ENCODE measurements at places on chromosomes 16 and 17.

- DNase-seq, result no peak
These were observed 53.2 kb downstream of the MYH11 start for GRCh38 chr16:15803618-15804017.

GRCh38 chr16:75477680-75478473 lies 13.4 kb upstream of the TMEM170A start:
- DNase-seq, result no peak

DNA sequence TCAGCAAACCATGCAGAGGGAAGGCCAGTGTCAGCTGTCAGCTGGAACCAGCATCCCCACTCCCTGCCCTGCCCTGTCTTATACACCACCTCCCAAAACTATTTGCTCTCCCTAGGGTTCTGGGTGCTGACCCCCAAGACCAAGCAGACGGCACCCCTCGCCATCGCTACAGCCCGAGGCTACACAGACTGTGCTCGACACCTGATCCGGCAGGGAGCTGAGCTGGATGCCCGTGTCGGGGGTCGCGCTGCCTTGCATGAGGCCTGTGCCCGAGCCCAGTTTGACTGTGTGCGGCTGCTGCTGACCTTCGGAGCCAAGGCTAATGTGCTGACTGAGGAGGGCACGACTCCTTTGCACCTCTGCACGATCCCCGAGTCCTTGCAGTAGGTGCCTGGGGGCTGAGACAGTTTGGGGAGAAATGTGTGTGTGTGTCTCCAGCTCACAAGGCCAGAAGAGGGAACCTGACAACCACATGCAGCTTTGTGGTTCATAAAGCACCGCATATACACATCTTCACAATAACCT lies 1.5 kb downstream of the ASB16 start:
- no peak for DNase-seq

GRCh38 chr16:56589141-56590039 lies at the start of gene MT3:
TSS of gene MT3 (plus strand) at chr16:56589528. CDS start at chr16:56589591, 63 bp downstream.
- DNase-seq, result no peak

DNA sequence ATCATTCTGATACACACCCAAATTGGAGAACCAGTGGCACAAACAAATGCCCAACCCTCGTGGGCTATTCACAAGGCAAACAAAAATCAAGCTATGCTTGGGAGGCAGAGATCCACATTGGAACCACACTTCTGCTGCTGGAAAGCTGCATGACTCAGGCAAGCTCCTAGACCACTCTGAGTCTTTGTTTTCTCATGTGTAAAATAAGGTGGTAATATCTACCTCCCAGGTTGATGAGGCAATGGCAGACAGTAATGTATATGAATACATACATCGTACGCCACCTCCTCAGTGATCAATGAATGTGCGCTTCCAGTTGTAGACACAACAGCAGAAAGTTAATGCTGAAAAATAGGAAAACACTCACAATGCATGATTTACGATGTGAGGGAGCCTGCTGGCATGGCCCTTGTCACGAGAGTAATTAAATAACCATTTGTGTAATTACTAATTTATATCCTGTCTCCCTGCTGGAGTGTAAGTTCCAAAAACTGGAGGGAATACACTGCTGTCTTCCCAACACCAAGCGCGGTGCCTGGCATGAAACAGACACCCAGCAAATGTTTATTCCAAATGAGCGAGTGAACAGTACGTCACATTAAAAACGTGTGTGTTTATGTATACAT lies 69.9 kb upstream of the HSBP1 start:
- no peak for DNase-seq

GRCh38 chr17:3812284-3812683 lies 11.3 kb upstream of the ITGAE start:
- DNase-seq, result no peak

DNA sequence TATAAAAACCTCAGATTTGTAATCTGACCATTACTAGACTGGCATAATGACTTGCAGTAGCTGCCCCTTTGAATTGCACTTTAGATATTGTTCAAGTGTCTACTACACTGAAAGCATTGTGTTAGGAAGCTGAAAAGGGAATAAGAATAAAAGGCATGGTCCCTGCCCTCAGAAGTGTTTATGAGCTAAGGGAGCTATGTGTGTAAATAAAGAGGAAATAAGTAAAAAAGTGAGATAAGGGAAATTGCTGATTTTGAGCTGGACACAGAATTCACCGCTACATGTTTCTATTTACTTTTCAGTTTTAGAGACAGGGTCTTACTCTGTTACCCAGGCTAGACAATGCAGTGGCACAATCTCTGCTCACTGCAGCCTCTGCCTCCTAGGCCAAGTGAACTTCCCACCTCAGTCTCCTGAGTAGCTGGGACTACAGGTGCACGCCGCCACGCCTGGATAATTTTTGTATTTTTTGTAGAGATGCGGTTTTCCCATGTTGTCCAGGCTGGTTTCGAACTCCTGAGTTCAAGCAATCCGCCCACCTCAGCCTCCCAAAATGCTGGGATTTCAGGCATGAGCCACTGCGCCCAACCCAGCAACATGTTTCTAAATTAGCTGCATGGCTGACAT lies 57.0 kb downstream of the GRB2 start:
- DNase-seq, result no peak

DNA sequence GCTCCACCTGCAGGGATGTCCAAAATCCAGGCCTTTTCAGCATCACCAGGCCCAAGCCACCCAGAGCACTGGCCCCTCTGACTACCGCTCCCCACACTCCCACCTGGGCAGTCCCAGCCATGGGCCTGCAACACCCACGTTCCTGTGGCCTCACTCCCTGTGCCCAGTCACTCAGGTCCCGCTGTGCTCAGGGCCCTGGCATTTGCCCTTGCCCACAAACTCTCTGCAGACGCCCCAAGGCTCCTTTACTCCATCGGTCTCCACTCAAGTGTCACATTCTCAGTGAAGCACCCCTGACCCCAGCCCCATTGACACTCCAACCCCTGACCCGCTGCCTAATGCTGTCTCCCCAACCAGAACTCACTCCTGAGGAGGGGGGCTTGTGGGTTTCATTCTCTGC lies 23.6 kb downstream of the MPG start:
- no peak for DNase-seq

GRCh38 chr16:87843678-87844105 lies 25.6 kb downstream of the SLC7A5 start:
- no peak for DNase-seq

DNA sequence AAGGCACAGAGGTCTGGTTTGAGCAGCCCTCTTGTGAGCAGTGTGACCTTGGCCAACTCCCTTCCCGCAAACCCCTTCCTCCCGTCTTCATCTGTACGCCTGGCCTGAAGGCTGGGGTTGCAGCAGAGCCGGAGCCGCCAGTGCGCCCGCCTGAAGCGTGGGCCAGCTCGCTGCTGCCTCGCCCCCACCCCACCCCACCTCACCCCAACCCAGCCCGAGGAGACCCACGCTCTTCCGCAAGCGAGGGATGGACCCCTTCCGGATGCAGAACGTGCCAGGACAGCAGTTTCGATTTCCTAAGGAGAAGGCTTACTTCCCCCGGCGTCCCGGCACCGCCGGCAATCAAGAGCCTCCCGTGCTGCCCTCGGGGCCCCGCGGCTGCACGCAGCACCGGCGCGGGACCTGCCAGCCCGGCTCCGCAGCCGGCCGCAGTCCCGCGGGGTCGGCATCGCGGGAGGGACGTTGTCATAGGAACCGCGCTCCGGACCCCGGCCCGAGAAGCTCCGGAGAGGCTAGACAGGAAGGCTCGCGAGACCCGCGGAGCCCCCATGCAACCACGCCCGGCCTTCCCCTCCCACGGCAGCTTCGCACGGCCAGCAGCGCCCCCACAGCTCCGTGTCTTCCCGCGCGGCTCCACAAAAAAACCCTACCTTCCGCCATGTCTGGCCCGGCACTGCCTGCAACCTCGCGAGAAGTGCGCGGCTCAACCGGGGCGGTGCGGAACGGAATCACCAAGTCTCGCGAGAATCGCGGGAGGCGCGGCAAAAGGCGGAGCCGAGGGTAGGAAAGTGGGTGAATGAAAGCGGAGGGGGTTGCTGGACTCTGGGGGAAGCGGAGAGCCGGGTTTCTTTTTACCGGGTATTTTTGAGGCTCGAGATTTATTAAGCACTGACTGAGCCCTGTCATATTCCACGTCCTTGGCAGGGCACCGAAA lies at the start of gene ANKFY1:
ANKFY1 (minus strand) TSS at position 698 of the 934 bp plus-strand sequence; CDS start at position 660, 38 bp downstream.
- peak; percentile 59 for DNase-seq

GRCh38 chr17:75246404-75246803 lies 15.0 kb downstream of the GGA3 start:
- DNase-seq, result no peak

DNA sequence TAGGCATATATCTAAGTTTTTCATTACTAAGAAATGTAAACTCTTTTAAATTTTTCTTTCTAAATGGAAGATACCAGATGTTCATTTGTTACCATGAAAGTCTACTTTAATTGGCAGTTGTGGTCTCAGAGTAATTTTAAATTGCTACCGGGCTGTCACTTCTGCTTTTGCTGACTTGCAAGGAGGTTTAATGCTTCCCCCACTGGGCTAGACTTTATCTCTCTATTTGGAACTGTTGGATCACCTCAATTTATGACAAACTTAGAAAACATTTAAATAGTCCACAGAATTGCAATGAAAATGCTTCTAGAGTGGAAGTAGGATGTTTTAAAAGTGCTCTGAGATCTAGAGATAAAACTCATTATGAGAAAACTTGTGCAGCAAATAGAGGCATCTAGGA lies 479.8 kb upstream of the GOT2 start:
- DNase-seq, result no peak

GRCh38 chr17:9669551-9670008 lies 24.3 kb downstream of the USP43 start:
- DNase-seq, result no peak

- DNase-seq, result no peak
These were observed 185.3 kb downstream of the CEP112 start for GRCh38 chr17:66006654-66007053.

- peak; percentile 74 for DNase-seq
These were observed 40.2 kb upstream of the PLCG2 start for GRCh38 chr16:81738783-81739496.
